Stimulated activated CD4-positive, alpha-beta T cell treated with anti-CD3 and anti-CD28 coated beads, TNF-alpha, amount 100 ng/mL, for 24 hours (primary cell): ENCODE measurements at places on chromosomes 5 and 9.

- DNase-seq: peak; percentile 24
Observed at GRCh38 chr5:77356740-77357139, 135.4 kb downstream of the WDR41 start.

GRCh38 chr9:91258451-91258850, 103.3 kb downstream of the AUH start:
- no peak for DNase-seq

- DNase-seq: no peak
Observed at GRCh38 chr9:108642871-108643270, 212.9 kb downstream of the ACTL7B start.

- DNase-seq: peak; percentile 55
Observed at GRCh38 chr9:37408933-37409710, 13.4 kb upstream of the GRHPR start.

DNA sequence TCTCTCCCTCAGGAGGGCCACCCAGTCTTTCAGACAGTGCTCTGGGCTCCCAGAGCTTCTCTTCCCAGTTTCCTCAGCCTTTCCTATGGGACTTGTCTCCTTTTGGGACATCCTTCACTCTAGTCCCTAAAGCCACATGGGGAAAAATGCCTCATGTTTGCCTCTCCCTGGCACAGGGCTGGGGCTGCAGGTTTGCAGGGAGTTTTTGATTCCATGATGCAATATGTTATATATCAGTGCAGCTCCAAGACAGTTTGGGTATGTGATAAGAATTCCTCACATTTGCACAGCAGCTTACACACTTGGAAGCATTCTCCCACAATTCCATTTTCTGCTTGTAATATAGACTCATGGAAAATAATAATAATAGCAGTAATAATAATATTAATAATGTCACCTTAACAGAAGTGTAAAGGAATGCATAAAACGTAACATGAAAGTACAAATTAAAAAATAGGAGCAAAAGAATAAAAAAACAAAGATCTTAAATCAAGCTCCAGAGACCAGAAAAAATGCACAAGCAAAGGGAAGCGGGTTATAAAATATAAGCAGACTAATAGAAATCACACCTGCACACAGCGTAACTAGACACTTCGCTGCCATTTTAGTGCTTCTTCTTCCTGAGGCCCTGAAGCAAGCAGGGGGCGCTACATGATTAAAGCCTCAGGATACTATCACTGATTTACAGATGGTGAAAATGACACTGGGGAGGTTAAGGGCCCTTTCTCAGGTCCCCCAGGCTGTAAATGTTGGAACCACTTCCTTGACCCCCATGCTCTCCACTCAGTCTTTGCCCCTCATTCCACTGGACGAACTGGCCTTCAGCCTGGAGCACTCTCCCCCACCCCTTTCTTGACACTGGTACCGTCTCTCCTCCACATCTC, 70.0 kb upstream of the IL17B start:
- no peak for DNase-seq

- no peak for DNase-seq
Observed at GRCh38 chr5:41012318-41012717, 58.8 kb downstream of the MROH2B start.

DNA sequence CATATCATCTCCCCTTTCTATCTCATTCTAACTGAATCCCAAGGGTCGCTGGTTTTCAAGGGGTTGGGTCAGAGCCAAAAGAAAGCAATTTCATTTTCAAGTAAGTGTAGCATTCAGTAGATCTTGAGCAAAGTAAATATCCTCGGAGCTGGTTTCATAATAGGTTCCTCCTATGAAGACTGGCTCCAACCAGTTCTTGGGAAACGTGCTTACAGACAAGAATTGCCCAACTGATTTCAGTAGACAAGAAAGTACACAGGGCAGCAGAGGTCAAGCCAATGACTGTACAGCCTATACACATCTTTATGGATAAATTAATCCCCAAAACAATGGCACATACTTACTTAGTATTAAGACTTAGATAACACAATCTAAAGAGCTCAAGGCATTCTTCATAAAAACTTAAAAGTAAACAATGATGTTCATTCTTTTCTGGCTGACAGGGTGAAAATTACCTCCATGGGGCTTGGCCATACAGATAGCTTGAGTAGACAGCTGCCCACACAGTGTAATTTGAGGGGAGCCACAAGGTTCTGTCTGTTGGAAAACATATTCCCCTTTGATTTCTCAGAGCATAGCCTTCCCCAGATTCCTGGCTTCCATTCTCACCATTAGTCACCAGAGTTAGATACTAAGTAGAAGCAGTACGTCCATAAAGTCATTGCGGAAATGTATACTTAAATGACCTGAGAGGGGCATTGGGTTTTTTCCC, 163.9 kb downstream of the ARRDC3 start:
- no peak for DNase-seq

DNA sequence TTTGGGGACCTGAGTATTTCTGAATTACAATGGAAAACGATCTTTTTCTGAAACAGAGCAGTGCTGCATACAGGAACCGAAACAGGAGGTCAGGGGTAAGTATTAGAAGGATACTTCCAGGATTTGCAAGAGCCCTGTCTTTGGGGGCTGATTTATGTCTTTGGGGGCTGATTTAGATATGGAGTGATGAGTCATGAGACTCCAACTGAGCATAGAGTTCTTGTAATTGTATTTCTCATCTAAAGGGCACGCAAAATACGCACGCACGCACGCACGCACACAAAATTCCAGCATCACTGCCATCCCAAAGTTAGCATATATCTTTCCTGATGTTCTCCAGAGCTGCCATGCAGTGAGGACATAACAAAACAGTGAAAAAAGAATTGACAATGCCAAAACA, 414.8 kb upstream of the CCNH start:
- no peak for DNase-seq

GRCh38 chr9:112129246-112129645, 45.9 kb downstream of the SUSD1 start:
- no peak for DNase-seq

DNA sequence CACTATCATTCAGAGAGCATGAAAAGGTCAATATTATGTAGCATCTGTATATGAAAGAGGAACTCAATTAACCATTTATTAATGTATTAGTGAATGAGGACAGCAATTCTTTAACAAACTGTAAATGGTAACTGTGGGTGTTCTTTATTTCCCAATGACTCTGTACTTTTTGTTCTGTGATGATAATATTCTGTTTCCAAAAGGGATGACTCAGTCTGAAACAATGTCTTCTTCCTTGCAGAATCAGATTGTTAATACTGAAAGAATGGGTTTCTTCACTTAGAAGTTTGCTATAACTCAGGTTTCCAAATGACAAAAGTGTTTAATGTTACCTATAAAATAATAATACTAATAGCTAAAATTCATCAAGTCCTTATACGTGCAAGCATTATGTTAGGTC, 1518.7 kb upstream of the WWC1 start:
- no peak for DNase-seq

- DNase-seq: peak; percentile 37
Observed at GRCh38 chr9:122095010-122095767, 2.1 kb upstream of the TTLL11 start.

DNA sequence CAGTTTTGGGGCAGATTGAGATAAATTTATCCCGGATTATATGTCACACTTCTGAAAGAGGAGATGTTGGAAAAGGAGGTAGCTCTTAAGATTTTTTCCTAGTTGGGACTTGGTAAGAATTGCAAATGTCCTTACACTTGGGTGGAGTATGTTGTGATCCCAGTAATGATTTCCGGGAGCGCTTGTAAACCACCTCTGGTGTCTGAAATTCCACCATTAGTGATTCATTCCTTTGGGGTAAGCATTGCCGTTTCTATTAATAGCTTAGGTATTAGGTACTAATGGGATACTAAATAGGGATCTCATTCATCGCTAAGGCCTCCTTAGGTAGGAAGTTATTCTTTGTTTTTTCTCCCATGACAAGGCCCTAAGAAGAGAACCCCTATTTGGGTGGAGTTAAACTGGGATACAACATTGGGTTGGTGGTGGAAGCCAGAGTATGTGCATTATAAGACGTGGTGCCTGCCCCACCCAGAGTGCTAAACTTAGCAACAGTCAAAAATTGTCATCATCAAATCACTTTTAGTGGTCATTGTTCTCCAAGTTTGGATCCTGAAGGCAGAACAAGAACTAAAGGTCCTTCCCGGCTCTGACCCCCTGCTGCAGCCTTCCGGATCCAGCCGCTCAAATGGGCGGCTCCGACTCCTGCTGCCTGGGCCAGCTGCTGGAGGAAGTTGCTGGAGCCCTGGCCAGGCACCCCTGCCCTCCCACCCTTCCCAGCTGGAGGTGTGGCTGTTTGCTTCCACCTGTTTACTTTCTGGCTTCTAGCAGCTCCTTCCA, 31.7 kb upstream of the DAB2IP start:
- no peak for DNase-seq

- no peak for DNase-seq
Observed at GRCh38 chr9:79969393-79970145, 397.8 kb downstream of the TLE4 start.

DNA sequence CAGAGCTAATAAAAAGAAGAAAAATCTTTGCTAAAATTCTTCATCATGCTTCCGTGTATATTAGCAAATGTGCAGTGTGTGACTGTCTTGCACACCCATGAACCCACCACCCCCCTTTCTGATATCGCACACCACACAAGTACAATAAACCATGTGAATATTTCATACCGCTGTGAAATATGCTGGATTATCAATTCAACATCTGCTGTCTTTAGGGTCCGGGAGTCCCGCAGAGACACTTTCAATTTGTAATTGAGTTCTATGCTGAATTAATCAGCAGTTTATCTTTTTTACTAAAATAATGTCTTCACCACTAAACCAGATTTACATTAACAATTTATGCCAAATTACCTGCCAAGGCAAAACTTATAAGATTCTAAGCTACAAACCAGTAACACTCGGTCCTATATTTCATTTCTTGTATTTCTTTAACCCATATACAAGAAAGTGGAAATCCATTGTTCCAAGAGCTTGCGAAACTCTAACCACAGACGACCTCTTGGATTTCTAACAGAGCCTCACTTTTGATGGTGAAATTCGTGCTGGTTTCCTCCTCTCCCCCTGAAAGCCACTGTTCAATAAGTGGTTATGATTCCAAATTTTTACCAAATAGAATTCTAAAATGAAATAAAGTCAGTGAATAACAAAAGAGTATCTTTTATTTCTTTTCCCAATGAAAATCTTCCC, 44.2 kb downstream of the PSMB7 start:
- no peak for DNase-seq

GRCh38 chr5:73792687-73793320, 166.8 kb downstream of the ARHGEF28 start:
- peak; percentile 46 for DNase-seq

- no peak for DNase-seq
Observed at GRCh38 chr9:112239284-112239683, 64.2 kb upstream of the SUSD1 start.

DNA sequence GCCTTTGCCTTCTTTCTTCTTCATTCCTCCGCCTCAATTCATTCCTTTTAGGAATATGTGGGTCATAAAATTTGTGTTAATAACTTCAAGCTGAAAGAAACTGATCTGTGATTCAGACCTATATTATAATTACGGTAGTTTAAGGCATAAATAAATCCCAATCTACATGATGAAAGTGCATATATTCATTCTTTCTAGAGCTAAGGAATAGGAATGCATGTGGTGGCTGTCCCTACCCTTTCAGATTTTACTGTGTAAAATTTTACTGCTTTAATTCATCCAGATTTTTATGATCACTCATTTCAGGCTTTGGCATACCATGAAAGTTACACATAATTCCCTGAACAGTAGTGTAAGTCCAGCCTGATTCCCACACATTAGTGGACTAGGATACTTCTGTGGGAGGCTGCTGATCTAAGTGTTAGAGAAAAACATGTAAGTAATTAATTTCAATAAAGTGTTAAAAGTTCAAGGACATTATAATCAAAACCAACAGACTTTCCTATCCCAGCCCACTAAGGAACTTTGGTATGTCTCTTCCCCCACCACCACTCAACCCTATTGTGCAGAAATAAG, 83.1 kb downstream of the HINT1 start:
- DNase-seq: no peak

GRCh38 chr9:135724186-135724787, 22.3 kb downstream of the KCNT1 start:
- no peak for DNase-seq

- DNase-seq: no peak
Observed at GRCh38 chr9:19768798-19769197, 20.0 kb downstream of the SLC24A2 start.

- no peak for DNase-seq
Observed at GRCh38 chr5:10467281-10468198, 25.9 kb downstream of the ROPN1L start.

DNA sequence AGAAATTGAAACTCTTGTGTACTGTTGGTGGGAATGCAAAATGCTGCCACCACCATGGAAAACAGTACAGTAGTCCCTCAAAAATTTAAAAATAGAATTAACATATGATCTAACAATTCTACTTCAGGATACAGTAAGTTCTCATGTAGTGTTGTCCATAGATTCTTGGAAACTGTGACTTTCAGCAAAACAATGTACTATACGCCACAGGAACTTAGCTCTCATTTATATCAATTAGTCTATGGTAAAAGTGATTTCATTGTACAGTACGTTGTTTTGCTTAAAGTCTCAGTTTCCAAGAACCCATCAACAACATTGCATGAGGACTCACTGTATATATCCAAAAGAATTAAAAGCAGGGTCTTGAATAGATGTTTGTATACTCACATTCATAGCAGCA, 233.5 kb upstream of the GAS1 start:
- DNase-seq: no peak

GRCh38 chr5:60333005-60333571, 366.9 kb downstream of the DEPDC1B start:
- DNase-seq: no peak

DNA sequence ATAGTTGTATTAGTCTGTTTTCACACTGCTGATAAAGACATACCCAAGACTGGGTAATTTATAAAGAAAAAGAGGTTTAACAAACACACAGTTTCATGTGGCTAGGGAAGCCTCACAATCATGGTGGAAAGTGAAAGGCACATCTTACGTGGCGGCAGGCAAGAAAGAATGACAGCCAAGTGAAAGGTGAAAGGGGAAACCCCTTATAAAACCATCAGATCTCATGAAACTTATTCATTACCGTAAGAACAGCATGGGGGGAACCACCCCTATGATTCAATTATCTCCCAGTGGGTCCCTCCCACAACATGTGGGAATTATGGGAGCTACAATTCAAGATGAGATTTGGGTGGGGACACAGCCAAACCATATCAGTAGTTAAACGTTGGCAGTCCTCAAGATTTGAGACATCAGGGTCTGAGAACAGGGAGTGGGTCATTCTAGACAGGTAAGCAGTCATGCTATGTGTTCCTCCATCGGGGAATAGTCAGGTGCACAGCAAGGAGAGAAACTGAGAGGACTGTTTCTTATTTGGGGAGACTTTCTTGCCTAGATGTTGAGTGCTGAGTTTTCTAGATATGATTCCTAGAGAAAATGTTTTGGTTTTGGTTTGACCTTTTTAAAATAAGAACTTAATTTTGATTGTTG, 45.8 kb upstream of the ENTREP1 start:
- peak; percentile 28 for DNase-seq

- DNase-seq: no peak
Observed at GRCh38 chr5:108762660-108763059, 15.0 kb downstream of the FER start.
